ENCODE measurements at places on chromosomes 6 and 20.

DNA sequence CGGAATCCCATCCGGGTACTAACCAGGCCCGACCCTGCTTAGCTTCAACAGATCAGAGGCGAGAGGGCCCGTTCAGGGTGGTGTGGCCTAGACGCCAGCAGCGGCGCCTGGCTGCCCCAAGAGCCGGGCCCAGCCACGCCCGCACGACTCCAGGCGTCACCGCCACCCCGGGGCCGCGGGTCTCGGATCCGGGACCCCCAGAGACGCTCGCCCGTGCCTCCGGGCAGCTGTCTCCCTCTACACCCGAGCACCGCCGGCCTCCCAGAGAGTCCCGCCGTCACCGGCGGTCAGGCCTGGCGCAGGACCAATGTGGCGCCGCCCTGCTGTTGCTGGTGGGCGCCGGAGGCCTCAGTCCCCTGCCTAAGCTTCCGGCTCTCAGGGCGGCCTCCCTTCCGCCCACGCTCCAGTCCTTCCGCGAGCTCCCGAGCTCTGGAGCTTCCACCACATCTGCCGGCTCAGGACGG, 441.2 kb upstream of the DEFB115 start:
- no peak for DNase-seq

DNA sequence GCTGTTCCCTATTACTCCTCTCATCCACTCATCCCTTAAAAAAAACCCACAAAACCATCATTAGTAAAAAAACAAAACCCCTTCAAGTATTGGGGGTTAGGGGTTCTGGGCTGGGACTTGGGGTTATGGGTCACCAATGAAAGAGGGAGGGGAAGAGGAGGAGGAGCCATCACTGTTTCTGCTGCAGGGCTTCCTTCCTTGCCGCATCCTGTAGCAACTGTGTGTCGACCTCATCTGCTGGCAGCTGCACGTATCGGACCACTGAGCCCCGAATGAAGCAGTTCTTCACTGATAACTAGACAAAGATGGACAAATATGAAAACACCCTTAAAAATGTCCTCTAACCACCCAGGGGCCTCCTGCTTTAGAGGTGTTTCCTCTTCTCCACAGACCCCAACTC, 2.0 kb upstream of the VARS1 start:
- no peak for DNase-seq

- no peak for DNase-seq
Observed at GRCh38 chr20:9145142-9145541, 76.3 kb downstream of the PLCB4 start.

DNA sequence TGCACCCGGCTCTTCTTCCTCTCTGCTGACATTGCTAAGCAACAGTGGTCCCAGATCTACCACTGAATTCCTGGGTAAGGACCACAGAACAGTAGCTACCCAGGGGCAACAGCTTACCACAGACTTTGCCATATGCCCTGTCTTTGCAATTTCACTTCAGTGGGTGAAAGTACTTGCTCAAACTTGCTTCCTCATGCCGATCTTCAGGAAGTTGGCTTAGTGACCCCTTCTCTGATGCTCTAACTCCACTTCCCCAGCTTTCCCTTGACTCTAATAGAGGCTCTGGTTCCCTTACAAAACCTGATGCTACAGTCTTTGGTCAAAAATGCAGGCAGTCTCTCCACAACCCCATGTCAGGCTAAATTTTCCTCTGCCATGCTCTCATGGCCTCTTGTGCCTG, 3.3 kb upstream of the TAAR5 start:
- no peak for DNase-seq

- peak; percentile 85 for DNase-seq
Observed at GRCh38 chr6:10535193-10535592, 14.0 kb downstream of the GCNT2 start.

- peak; percentile 94 for DNase-seq
Observed at GRCh38 chr6:26286168-26286877, 78.7 kb upstream of the BTN3A2 start.

DNA sequence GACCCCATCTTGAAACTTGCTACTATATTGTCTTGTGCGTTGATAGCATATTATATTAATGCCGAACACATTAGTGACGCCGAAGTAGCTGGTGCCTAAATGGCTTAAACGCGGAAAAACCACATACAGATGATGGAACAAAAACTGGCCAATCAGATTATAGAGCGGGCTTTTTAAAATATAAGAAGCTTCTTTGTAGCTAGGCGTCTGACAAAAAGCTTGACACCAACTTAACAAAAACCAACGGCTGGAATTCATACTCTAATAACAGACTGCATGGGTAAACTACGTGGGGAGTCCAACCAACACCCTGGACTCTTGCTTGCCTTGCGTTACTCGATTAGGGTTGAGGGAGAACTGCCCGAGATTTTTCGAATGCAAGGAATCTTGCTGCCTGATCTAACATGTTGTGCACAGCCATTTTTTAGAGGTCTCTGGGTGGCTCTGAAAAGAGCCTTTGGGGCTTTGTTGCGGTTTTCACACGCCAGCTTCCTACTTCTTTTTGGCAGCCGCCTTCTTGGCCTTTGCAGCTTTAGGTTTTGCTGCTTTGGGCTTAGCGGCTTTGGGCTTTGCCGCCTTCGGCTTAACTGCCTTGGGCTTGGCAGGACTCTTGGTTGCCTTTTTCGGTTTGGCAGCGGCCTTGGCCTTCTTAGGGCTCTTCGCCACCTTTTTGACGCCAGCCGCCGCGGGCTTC, 45.7 kb downstream of the OR2B2 start:
- peak; percentile 87 for DNase-seq

DNA sequence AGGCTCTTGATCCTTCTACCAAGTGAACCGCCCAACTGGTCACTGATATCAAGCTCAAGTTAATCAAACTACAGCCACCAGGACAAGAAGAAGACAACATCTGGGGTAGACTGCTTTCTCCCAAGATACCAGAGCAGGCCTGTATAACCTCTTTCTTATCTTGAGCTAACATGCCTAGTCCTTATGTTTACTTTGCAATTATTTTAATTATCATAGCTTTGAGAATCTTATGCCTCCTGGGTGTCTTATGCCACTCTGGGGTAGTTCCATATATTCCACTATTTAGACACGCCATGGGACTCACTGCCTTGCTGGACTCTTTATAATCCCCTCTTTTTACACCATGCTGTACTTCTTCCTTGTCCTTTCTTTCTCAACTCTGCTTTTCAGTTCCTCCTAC, 41.5 kb upstream of the ECI2 start:
- DNase-seq: no peak

DNA sequence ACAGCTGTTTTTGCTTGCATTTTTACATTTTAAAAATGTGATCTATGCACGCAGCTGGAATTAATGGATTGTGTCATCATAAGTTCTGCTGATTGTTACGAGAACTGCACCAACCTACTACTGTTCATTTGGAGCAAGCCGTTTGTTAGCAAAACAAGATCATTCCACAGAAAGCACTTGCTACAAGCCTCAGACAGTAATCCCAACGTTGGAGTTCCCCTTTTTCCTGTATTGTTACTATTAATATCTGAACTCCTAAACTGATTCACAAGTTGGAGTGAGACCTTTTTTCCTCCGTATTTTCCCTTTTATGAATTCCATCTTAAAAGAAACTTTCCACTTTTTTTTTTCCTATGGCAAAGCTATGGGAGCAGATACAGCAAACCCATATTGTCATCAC, 3.5 kb downstream of the TENT5A start:
- DNase-seq: no peak

- DNase-seq: no peak
Observed at GRCh38 chr6:161242113-161242512, 31.7 kb downstream of the AGPAT4 start.

DNA sequence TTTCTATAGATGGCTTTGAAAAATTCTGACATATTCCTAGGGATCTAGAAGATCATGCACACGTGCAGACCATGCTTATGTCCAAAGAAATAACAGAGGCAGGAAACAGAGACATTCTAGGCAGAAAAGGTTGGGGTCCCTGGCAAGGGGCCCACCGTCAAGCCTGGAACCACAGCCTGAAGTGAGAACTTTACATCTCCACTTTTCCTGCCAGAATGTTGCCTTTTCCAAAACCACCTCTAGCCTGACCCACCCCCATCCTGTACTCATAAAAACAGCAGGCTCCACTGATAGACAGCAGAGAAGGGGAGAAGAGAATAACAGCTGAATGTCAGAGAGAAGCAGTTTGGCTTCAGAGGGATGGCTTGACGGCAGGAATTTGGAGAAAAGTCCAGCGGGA, 257.3 kb upstream of the NT5E start:
- DNase-seq: no peak

- peak; percentile 85 for DNase-seq
Observed at GRCh38 chr6:38552121-38552520, 87.6 kb downstream of the BTBD9 start.

DNA sequence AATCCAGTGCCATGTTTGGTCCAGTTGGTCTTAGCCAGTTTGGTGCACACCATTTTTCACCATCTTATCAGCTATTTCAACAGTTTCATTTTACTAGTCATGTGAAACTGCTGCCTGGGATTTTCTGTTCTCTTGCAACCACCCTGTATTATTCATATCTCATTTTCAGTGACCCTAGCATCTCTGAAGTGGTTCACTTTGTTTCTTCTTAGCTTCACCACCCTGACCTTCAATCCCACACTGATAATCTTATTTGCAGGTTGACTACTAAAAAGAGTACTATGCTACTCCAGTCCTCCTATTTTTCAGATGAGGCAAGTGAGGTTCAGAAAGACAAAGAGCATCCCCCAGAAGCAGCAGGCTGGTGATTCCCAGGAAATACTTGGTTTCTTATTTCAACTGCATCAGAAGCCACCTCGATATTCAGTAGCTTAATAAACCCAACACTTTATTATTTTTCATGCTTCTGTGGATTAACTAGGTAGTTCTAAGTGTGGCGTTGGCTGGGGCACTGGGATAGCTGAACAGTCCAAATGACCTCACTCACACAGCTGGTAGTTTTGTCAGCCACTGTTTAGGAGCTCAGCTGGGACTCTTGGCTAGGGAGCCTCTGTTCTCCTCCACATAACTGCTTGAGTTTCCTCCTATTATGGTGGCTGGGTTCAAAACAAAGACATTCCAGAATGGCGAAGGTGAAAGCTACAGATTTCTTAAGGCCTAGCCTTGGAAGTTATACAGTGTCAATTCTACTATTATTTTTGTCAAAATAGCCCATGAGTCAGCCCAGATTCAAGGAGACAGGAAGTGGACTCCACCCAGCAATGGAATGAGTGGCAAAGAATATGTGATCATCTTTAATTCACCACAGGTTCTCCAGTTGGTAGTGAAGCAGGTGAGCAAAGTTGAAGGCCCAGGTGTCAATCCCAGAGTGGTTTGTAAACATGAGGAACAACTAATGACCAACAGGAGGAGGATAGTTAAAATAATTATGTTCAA, 40.6 kb downstream of the BPIFB4 start:
- no peak for DNase-seq

- no peak for DNase-seq
Observed at GRCh38 chr6:142842418-142843261, 102.3 kb downstream of the HIVEP2 start.

GRCh38 chr6:150601439-150601838, 1.8 kb downstream of the PLEKHG1 start:
- no peak for DNase-seq
